ENCODE measurements at places on chromosomes 12 and 14. TPM values are rescaled to one million over a fixed set of nuclear protein-coding genes. Genes with fewer than 3 reads are reported as not detected.

The SIX6 gene
- total RNA-seq, result not detected

DNA sequence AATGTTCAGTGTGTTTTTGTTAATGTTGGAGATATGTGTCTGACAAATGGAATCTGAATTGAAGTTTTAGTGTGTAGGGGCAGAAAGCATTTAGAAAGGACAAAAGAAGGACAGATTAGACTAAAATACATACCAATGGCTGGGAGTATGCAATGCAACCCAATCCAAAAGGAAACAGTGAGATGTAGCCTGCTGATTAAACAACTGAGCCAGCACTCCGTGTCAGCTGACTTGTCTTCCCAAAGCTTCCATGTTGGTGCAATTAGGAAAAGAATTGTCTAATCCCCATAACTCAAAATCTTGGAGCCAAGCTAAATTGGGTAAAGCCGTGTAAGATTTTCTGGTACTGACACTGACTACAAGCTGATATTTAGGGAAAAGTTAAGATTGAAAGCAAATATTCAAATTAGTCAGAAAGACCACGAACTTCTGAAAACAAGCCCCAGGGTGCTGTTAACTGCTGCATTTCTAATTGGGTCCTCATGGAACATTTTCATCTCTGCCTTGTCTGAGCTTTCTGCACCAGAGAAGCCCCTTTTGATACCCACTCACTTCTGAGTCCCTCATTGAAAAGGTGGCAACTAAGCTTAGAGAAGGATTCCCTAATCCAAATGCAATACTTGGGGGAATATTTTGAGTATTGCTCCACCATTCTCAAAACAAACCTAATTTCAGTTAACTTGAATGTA is 109.1 kb downstream of the DAD1 start:
- no peak for DNase-seq

The GNB3 gene
- total RNA-seq, result 1.5 TPM

The SLC38A1 gene
- total RNA-seq, result 102 TPM

DNA sequence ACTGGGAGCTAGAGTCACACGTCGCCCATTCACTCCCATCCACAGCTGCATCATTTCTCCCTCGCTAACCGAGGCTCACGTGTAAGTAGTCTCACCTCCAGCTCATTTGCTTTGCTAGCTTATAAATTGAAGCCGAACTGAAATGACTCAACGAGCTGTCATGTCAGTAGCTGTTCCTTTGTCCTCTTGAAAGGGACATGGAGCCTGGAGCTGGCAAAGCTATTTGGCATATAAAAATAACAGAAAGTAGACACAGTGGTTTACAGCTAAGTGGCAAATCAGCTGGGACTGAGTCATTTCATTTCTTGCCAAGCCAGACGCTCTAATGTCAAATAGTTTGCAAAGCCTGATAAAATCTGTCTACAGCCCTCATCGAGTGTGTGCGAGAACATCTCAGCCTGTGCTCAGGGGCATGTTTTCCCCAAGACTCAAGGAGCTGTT is 114.4 kb upstream of the TMEM233 start:
- no peak for DNase-seq

The OASL gene
- 0.91 TPM for total RNA-seq

DNA sequence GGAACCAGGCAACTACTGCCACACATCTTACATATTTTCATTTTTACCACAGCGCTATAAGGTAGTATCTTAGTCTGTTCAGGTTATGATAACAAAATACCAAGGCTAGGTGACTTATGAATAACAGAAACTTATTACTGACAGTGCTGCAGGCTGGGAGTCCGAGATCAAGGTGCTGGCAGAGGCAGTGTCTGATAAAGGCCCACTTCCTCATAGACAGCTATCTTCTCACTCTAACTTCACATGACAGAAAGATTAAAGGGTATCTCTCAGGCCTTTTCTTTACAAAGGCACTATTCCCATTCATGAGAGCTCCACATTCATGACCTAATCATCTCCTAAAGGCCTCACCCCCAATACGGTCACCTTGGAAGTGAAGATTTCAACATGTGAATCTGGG is 59.8 kb upstream of the MDM1 start:
- DNase-seq, result no peak

DNA sequence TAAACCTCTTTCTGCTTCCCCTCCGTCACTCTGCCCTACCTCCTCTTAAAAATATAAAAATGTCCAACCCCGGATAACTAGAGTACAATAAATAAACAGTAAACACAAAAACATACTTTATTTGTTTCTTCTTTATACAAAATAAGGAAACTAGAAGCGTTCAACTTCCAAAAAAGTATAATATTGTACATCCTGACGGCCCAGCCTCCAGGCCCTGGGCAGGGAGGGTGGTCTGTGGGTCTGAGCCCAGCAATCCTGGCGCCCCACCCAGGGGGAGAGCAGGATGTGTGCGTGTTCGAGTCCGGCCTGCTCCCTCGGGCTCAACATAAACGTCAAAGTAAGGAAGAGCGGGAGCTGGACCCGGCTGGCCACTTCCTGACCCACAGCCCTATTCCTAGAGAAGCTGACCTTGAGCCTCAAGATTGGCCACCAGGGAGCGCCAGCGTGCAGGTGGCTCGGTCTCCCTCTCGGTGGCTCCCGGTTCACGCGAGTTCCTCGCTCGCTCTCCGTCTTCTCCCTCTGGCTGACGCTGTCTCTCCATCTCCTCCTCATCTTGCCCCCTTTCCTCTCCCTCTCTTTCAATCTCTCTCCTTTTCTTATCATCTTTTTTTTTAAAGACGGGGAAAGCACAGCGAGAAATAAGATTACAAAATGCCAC is 9.4 kb downstream of the LHX5 start:
- no peak for DNase-seq

DNA sequence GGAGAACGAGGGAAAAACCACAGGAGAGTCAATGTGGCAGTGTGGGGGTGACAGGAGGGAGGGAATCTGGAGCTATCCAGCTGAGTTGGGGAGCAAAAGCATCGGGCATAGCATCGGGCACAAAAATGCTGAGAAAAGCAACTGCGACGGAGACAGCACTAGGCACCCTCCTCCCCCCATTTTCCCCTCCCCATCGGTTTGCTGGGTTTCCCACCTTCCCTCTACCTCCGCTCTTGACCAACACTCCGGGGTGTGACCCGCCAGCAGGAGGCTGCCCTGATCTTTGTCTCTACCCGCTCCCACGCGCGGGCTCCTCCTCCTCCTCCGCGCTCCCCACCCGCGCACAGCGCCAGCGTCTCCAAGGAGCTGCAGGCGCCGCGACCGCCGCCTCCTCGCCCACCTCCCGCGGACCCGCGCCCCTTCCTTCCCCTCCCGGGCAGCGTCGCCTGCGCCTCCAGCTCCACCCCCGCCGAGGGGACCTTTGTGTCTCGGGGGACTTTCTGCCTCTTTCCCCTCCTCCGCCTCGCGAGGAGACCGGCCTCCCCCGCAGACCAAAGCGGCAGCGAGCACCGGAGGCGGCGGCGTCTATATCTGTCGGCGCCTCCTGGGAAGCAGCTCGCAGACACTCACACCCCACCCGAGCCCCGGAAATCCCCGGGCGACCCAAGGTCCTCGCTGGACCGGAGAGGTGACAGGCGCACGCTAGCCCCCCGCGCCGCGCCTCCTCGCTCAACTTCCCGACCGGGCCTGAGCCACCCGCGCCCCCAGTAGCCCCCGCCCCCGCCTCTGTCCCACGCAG is 920 bp downstream of the CDK17 start:
- DNase-seq, result peak; percentile 92

- DNase-seq, result no peak
These were observed 76.4 kb downstream of the SLC16A7 start for GRCh38 chr12:59672273-59672672.

GRCh38 chr14:54396493-54397335 is at the start of gene CDKN3:
TSS of gene CDKN3 (plus strand) at chr14:54397007. CDS start at chr14:54397069, 62 bp downstream.
- peak; percentile 99 for DNase-seq

The TAS2R30 gene
- total RNA-seq, result 5.0 TPM

DNA sequence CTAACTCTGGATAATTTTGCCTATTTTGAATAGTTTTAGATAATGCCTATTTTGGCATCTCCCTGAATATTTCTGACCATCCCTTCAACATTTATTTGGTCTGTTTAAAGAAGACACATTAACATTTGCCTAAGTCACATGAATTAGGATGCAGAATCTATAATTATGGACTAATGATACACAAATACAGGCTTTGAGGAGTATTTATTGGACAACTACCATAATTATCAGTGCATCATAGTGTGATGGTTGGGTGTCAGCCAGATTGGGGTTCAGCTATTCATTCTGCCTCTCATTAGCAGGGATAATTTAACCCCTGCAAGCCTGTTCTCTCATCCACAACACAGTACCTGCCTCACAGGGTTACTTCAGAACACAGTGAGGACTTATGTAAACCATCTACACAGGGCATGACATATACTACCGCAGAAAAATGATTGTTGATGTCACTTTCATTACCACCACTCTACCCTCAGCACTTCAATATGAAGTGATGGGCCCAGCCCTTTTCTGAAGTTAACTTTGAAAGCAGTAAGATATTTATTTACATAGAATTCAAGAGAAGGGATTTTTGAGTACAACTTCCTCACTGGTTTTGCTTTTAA is 14.4 kb downstream of the PRKCH start:
- no peak for DNase-seq

- peak; percentile 81 for DNase-seq
These were observed at the start of gene ABCD2 for GRCh38 chr12:39619660-39620433. TSS of gene ABCD2 (minus strand) at chr12:39619803. CDS start at chr12:39619615, 188 bp downstream.

DNA sequence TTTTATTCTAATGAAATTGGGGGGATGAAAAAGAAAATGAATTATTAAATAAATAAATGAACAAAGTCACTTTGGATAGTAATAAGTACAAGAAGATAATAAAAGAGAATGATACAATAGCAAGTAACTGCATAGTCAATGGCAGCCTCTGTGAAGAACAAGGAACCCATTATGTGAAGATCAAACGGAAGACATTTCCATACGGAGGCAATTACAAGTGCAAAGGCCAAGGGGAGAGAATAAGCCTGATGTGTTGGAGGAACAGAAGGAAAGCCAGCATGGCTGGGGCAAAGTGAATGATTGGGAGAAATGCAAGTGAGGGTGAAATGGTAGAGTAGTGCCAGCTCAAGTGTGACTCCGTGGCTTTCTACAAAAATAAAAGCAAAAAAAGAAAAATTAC is 43.9 kb upstream of the CHPT1 start:
- no peak for DNase-seq

DNA sequence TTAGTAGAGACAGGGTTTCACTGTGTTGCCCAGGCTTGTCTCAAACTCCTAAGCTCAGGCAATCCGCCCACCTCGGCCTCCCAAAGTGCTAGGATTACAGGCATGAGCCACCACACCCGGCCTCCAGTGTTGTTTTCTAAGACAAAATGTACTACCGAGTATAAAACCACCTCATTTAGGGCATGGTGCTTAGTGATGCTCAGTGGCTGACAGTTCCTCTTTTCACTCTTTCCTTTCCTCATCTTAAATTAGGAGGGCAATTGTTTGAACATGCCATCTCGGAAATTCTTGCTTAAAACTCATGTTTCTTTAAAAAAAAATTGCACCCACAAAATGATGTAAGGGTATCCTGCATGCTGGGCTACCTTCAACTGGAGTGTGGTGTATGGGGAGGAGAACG is 89.0 kb downstream of the RFX4 start:
- DNase-seq, result no peak

The SMCO3 gene
- not detected for total RNA-seq

The B4GALNT3 gene
- 66.2 TPM for total RNA-seq

- DNase-seq, result no peak
These were observed 857 bp downstream of the ETNK1 start for GRCh38 chr12:22625762-22626294.

The RSRC2 gene
- total RNA-seq, result 155 TPM

DNA sequence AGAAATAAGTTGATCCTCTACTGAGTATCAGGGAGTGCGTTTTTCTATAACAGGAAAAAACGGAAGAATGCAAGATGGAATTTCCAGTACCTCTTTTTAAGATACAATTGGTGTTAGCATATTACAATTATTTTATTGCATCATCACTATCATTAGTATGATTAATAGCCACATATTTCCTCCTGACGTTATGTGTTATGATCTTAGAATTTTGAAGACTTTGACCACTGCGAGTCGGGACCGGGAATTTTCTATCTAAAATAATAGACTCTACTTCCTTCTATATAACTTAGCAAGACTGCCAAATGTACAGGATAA is 679 bp upstream of the SAV1 start:
- DNase-seq, result no peak
